ENCODE measurements at places on chromosomes 7 and 10.

- no peak for DNase-seq
These were observed 68.9 kb upstream of the ANTXRL start for GRCh38 chr10:46217752-46218453.

- no peak for DNase-seq
These were observed 35.4 kb downstream of the MALSU1 start for GRCh38 chr7:23334482-23335056.

DNA sequence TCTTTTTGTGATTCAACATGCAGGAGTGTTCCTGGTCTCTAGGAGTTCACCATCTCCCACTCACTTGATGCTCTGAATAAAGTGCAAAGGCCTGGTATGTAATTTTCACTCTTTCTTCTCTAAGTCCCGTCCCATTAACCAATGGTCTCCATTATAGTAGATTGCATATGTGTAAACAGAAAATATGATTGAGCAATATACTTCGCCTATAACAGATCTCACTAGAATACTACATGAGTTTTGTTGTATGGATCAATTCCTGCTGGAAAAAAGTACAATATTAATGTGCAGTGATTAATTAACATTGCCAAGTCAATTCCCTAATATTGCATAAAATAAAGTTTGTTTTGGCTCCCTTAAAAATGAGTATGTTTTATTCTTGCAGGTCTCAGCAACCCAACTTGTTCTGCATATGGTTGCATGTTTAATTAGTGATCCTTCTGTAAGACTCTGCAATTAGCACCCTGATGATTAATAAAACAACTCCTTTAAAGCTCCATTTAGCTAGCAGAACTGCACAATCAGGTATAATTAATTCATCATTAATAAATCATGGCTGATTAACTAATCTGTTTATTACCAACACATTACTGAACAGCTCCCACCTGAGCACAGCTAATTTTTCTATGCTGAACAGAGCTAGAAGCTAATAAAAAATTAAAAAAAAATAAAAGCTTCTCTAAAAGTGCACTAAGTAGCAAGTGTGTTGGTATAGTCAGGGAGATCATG is 37.8 kb upstream of the ATOH7 start:
- no peak for DNase-seq

GRCh38 chr10:8361510-8361844 is 307.0 kb downstream of the GATA3 start:
- DNase-seq, result no peak

- no peak for DNase-seq
These were observed 286.8 kb downstream of the PARD3 start for GRCh38 chr10:34528320-34528719.

GRCh38 chr10:25988583-25988982 is 54.6 kb downstream of the MYO3A start:
- no peak for DNase-seq
